Stimulated activated CD4-positive, alpha-beta T cell treated with anti-CD3 and anti-CD28 coated beads, Interleukin-1b, Interleukin-23, amount 100 ng/mL, for 1 hour (primary cell): ENCODE measurements at places on chromosomes 3 and 15.

- DNase-seq, result no peak
Measured at GRCh38 chr3:15630646-15631350, 29.3 kb downstream of the BTD start.

- DNase-seq, result no peak
Measured at GRCh38 chr15:59224474-59224873, 17.8 kb downstream of the LDHAL6B start.

DNA sequence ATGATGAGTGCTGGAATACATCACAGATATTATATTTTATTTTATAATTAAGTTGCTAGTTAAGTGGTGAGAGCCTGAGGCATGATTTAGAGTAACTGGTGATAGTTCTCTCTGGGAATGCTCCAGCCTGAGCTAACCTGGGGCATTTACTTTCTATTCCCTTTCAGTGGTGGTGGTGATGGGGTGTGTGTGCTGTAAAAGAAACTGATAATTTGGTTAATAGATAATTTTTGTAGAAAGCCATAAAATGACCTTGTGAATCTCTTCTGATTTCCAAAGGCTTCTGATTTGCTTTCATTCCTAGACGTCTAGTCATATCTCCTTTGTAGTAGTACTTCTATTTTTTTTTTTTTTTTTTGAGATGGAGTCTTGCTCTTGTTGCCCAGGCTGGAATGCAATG is 46.8 kb upstream of the DPPA4 start:
- DNase-seq, result no peak

DNA sequence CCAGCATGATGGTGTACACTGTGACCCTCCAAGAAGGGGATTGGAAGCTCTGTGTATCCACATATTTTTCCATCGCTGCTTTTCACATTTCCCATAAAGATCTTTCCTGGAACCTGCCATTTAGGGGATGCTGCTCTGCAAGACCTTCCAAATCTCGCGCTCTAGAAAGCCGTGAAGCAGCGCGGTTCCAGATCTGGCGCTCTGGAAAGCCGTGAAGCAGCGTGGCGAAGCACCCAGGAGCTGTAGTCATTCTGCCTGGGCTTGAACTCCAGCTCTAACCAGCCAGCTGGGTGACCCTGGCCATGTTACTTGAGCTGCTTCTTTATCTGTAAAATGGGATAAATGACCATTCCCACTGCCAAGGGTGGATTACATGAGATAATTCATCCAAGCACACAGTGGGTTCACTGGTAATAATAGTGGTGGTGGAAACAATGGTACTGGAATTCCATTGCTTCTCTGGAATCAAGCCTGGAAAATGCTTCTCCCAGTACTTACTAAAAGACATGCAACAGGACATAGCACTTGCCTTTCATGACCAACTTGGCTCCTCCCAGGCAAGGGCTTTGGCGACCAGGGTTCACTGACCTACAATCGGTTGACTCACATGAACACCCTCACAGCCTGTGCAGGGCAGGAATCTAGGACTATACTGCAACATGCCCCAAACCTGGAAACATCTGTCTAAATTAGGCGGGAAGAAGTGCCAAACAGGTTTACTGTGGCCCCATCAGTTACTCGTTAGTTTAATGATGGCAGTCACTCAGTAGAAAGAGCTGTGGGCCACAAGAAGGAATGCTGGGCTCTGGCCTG is 70.7 kb downstream of the XXYLT1 start:
- DNase-seq, result no peak
